Pulmonary artery endothelial cell (primary cell): ENCODE measurements at places on chromosomes 7 and 10. TPM values are rescaled to one million over a fixed set of nuclear protein-coding genes. Genes with fewer than 3 reads are reported as not detected.

Gene KCTD7
- 4.6 and 5.8 TPM in 2 replicates for total RNA-seq

Gene CFAP46
- 1.1 and 3.0 TPM in 2 replicates for total RNA-seq

Gene CLDN15
- 2.0 and 3.6 TPM in 2 replicates for total RNA-seq

Gene CREB5
- 2.8 and 4.7 TPM in 2 replicates for total RNA-seq

Gene PANK1
- total RNA-seq: 5.5 and 7.9 TPM in 2 replicates

Gene POU6F2
- total RNA-seq: not detected in 2 replicates

Gene PALD1
- total RNA-seq: 53.7 and 90.4 TPM in 2 replicates

Gene LIPN
- total RNA-seq: not detected in 2 replicates

DNA sequence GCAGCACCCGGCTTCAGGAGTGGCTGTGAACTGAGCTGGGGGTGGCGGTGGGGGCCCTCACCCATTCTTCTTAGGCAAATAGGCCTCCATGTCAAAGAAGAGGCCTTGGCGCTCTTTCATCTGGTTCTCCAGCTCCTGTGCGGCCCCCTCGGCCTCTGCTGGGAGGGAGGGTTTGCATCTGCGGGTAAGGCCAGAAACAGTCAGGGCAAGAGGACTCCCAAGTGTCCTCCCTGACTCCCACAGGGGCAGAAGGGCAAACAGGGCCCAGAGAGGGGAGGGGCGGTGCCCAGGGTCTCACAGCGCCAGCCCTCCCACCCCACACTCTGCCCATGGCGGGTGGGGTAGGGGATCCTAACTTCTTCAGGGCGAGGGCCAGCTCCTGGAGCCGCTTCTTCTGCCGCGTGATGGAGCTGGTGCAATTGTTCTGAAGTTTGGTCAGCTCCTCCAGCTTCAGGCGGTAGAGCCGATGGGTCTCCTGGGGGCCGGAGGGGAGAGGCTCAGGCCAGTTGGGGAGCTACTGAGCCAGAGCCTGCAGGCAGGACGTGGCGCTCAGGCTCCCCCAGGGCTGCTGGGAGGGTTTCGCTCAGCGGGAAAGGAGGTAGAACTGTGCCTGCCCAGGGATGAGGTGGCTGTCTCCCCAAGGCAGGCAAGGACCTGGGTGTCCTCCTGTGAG is 2.2 kb downstream of the TMEM120A start:
- DNase-seq: no peak

GRCh38 chr7:36440880-36441279 is 51.2 kb downstream of the ANLN start:
- peak; percentile 1 for DNase-seq

DNA sequence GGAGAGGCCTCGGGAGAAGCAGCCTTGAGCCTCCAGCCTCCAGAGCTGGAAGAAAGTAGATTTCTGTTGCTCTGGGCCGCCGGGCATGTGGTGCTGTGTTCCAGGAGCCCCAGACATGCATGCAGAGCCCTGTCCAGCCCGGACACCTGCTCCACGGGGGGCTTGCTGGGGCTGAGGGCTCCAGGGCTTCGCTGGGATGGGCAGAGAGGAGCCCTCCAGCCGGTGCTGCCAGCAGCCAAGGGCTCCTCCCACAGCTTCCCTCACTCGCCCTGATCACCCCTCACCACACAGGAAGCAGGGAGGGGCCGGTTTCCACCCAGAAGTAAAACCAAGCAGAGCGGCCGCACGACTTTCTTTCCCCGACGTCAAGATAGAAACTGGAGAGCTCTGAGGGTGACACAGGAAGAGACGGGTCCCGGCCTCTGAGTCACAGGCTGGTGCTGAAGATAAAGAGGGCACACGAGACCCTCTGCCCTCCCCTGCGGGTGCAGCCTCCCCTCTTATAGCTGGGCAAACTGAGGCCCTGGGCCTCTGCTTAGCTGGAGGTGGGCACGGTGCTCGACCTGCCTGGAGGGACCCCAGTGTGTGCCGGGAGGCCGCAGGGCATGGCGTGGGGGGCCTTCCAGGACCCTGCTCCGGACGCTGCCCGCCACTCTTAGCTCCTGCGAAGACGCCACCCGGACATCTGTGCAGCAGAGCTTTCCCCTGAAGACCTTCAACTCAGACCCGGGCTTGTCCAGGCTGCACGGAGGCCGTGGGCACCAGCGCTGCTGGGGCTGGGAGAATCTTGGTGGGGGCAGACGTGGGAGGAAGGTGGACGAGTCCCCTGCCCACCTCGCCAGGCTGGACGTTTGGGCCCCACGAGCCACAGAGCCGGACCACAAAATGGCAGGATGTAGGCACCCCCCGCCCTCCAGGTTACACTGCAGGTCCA is 31.1 kb downstream of the ADAP1 start:
- DNase-seq: no peak

GRCh38 chr7:152329469-152329868 is 106.3 kb downstream of the KMT2C start:
- DNase-seq: no peak

GRCh38 chr7:4849390-4849789 is 12.4 kb downstream of the PAPOLB start:
- DNase-seq: no peak

DNA sequence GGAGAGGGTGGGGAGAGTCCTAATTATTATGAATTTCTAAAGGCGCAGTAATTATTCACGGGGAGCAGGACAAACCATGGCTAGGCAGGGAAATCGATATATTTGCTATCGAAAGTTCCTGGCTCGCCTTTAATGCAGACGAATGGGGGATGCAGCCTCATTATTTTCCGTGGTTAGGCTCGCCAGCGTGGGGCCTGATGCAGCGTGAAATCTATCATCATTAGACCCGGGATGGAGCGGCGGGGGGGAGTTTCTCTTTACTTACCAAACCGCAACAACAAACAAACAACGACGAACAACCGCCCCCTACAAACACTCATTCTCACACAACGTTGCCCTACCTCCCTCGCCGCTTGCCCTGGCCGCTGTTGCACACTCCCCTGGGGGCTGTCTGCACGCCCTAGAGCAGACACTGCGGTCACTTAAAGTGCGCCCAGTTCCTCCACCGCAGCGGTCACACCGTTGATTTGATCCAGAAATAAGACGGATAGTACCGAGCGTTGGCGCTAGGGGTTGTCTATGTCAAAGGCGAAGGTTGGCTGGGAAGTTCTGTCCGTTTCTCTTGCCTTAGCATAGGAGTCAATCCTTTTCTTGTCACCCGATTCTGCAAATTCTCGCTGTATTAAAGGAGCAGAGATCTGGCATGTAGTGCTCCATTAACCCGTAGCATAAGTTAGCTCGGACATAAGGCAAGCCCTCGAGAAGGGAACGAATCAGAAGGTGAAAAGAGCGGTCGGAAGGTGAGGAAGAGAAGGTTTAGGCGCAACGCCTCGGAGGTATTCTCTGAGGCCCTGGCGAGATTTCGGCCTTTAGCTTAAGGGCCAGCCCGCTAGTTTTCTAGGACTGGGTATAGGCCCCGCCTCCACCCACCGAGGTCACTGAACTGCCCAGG is 10.4 kb downstream of the NXPH1 start:
- DNase-seq: no peak

DNA sequence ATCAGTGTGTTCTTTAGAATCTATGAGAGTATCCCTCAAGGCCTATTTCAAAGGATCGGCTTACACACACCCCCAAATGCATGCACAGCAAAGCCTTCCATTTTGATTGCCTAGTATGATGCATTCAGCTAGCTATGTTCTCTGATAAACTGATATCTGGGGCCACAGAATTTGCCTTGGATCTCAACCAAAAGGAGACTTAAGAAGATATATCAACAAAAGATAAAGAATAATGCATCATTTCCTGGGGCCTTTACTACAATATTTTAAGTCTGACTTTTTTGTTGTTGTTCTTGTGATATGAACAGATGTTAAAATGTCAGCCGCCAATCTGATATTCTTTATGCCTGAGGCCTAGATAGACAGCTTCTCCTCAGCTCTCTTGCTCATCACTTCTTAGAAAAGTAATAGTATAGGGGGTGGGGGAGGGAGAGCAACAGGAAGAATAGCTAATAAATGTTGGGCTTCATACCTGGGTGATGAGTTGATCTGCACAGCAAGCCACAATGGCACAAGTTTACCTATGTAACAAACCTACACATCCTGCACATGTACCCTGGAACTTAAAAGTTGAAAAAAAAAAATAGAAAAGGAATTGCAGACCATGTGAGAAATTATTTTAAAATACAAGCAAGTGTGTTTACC is 792.9 kb upstream of the GHITM start:
- no peak for DNase-seq

GRCh38 chr7:139838876-139839275 is 9.8 kb downstream of the TBXAS1 start:
- no peak for DNase-seq

- DNase-seq: no peak
Observed at GRCh38 chr10:132562916-132563456, 25.4 kb downstream of the INPP5A start.

- no peak for DNase-seq
Observed at GRCh38 chr7:76409537-76409936, at the start of gene SSC4D. SSC4D (minus strand) TSS chr7:76409697; CDS start chr7:76404439, 5,258 bp downstream.

- no peak for DNase-seq
Observed at GRCh38 chr7:27192546-27193334, 7.2 kb downstream of the HOXA13 start.

GRCh38 chr7:43648473-43649406 is 65.8 kb downstream of the STK17A start:
- no peak for DNase-seq

DNA sequence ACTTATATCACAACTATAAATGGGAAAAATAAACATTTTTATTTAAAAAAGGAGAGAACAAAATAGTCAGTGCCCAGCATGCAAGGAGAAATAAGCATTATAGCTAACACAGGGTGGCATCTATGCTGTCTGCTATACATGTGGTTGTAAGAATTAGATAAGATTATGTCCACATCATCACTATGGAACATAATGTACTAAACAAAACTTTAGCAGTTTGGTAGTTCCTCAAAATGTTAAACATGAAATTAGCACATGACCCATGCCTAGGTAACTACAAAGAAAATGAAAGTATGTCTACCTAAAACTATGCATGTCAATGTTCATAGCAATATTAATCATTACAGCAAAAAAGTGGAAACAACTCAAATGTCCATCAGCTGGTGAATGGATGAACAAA is 28.7 kb upstream of the RUFY2 start:
- no peak for DNase-seq

DNA sequence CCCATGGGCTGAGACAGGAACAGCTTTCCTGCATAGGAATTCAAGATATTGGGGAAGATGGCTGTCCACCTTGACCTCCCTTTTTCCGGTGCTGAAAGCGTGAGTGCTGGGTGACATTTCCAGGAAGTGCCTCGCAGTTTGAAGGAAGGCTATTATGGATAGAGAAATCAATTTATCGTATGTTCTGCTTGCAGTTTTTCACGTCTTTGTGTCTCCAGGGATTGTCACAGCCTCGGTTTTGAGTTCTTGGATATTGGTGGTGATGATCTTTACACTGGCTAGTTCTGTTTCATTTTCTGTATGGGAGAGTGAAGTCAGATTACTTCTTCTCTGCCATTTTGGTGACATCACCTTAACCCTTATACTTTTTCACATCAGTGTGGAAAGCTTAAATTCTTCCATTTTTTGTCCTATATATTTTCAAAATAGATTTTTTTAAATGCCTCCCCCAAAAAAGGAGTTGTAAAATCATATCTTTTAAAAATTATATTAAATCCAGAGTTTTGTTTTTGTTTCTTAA is 102.5 kb upstream of the APBB1IP start:
- DNase-seq: no peak

GRCh38 chr10:18293536-18294510 is 153.6 kb downstream of the CACNB2 start:
- no peak for DNase-seq

- no peak for DNase-seq
Observed at GRCh38 chr10:71496927-71497762, 100.4 kb downstream of the CDH23 start.

- DNase-seq: no peak
Observed at GRCh38 chr10:6463366-6463765, 116.7 kb downstream of the PRKCQ start.

DNA sequence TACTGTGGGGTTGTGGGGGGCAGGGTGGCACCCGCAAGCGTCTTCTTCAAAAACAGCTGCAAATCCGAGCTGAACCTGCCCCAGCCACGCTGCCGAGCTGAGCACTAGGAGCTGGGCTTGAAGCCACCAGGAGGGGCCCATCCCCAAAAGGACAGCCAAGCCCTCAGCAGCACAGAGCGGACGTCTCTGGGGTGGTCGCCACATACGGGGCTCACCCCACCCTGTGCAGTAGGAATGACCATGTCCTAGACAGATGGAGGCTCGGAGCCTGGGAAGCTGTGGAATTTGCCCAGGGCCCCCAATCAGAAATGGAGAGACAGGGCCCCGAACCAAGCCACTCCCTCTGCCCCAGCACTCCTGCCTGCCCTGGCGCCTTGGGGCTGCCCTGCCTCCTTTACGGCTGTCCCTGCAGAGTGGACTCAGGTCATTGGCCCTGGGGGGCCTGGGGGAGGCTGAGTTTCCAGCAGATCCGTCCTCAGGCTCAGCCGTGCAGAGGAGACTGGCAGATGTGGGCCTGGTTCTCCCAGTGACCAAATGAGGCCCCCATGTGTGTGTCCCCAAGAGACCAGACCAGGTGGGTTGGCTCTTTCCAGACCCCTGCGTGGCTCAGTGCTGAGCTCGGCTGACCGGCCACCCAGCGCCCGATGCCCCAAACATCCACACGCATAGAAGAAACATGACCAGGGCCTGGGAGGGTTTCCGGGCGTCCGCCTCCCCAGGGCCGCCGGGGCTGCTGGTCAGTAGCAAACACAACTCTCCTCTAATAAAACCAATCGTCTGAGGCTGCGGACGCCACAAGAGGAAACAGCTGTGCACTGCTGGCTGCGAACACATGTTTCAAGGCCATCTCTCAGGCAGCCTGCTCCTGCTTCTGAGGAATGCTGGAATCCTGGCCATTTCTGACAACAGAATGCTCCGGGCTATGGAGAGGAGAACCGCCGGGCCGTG is 54.9 kb downstream of the PDGFA start:
- DNase-seq: peak; percentile 73

DNA sequence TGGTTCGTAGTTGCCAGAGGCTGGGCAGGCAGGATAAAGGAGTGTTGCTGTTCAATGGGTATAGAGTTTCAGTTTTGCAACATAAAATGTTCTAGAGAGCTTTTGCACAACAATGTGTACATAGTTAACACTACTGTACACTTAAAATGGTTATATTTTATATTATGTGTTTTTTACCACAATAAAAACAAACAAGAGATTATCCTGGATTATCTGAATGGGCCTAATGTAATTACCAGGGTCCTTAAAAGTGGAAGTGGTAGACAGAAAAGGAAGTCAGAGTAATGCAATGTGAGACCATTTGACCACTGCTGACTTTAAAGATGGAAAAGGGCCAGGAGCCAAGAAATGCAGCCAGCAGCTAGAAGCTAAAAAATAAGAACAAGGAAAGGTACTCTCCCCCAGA is 159.7 kb downstream of the SGMS1 start:
- DNase-seq: no peak

DNA sequence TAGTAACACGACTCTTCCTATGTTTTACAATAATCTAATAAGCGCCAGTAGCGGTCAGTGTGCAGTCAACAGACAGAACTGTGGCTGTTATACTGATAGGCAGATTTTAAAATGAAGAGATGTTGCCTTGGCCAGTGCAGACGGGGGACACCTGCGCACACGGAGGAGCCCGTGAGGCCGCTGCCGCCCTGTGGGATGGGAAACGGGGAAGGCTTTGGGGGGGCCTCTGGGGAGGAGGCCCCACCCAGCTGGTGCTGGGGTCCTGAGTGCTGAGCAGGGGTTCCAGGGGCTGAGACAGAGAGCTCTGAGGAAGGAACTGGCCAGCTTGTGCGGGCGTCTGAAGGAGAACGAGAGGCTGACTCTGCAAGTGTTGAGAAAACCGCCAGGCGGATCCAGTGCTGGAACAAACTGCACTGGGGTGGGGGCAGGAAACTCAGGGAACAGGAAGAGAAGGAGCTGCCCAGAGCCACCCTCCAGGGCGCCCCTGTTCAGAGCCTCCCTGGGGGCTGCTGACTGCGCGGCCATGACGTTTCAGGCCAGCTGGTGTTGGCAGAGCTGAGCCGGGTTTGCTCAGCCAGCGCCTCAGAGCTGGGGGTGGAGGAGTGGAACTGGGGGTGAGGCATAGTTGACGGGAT is 426.4 kb downstream of the TCERG1L start:
- DNase-seq: no peak
